ENCODE measurements at places on chromosomes 1 and 21.

DNA sequence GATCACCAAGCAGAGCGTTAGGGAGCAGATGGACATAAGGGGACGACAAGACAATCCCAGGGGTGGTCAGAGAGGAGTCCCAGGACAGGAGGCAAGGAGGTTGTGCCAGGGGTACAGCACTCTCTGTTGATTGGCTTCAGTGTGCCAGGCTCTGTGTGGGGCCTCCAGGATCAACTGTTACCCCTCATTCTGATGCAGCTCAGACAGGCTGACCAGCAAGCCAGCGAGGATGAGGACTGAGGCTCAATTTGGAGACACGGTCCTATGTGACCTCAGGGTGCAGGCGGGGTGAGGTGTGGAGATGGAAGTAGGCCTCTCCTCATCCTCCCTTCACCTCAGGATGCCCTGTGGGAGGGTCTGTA, 4.0 kb downstream of the HYI start:
- no peak for DNase-seq

DNA sequence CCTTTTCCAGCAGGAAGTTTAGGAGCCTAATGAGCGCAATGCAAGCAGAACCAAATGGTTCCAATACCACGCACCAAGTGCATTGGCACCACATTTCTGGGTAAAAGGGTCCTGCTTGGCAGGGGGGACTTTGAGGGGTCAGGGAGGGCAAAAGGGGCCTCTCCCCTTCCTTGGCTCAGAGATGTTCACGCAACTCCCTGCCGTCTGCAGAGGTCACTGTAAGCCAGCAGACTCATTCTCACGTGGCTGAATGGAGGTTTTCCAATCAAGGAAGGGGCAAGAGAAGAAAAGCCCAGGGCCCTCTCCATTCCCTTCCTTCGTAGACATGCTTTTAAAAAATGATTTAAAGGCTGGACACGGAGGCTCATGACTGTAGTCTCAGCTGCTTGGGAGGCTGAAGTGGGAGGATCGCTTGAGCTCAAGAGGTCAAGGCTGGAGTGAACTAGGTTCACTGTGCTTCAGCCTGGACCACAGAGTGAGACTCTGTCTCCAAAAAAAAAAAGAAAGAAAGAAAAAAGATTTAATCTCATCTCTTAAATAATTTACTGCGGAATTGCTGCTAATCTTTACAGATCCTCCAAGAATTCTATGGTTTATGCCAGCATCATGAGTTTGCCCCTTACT, 80.3 kb downstream of the RUNX3 start:
- no peak for DNase-seq

DNA sequence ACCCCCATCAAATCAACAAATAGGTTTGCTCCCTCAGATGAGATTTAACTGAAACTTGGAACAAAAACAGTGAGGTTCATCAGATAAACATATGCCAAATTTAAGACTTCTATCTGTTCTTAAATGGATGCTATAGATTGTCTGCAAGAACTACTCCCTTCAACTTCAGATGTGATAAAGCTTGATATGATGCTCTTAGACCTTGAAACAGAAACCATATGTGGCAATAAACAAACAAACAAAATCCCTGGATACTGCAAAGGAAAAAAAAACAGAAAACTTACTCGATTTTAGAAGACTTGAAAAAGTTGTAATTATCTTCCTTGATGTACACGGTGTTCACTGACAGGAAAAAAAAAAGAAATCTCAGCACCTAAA, 286.1 kb upstream of the USP25 start:
- no peak for DNase-seq

GRCh38 chr1:19534281-19534680, 48.9 kb upstream of the CAPZB start:
- no peak for DNase-seq

DNA sequence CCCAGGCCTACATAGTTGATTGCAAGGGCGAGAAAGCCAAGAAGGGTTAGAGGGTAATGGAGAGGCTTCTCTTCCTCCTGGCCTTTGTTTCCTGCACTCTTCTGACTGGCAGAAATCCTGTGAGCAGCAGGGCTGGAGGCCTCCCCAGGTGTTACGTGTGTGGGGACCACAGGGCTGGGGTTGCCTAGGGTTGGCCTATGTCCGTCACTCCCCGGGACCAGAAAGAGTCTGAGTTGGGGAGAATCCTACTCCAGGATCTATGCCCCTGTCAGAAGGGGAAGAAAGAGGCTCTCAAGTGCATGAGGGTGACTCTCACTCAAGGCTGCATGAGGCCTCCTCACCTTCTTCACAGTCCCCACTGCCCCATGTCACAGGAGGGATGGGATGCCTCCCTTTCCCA, 38.5 kb downstream of the IGFN1 start:
- DNase-seq = no peak

DNA sequence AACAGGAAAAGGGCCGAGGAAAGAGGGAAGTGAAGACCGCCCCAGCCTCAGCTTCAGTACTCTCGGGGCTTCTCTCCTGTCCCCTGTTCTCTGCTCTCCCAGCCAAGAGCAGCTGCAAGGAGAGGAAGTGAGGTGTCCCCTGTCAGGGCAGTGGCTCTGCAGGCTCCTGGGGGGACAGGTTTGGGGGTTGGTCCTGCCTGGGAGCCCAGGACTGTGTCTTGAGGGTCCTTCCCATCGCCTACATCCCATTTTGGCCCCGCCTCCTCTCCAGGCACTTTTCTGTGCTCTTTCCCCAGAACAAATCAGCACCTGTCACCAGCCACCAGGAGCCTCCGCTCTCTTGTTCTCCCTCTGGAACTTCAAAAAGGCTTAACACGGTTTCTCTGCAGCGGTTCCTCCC, 82.6 kb downstream of the VWA5B1 start:
- no peak for DNase-seq

GRCh38 chr1:161952607-161953172, 71.0 kb downstream of the OLFML2B start:
- DNase-seq = no peak

GRCh38 chr1:226882631-226883409, 12.4 kb downstream of the PSEN2 start:
- no peak for DNase-seq

DNA sequence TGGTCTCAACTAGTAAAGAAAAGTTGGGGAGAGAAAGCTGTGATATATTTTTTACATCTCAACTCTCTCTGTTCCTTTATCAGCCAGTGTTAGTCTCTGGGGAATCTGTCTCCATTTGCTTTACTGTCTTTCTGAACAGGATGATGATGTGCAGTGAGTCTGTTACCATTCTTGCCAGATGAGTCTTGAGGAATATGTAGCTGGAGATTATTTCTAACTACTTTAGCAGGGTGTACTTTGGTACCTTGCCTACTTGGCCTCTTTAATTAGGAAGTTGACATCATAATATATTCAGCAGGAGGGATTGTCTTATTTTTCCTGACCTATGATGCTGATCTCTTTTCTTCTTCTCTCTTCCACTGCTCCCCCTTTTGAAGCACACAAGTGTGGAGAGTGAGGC, 15.7 kb upstream of the HAX1 start:
- no peak for DNase-seq

GRCh38 chr1:24042315-24042714, 62.2 kb upstream of the SRSF10 start:
- DNase-seq = no peak

DNA sequence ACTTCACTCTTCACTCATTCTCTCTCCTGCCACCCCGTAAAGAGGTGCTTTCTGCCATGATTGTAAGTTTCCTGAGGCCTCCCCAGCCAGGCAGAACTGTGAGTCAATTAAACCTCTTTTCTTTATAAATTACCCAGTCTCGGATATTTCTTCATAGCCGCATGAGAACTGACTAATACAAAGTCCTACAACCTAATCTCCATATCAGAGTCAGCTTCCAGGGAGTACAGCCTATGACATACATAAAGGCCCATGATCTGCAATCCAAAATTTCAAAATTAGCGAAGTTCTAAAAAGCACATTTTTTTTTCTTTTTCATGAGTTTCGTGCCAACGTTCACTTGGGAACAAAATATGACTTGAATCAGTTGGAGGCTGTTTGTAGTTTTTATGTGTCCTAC, 256.9 kb upstream of the DUSP10 start:
- DNase-seq = no peak

DNA sequence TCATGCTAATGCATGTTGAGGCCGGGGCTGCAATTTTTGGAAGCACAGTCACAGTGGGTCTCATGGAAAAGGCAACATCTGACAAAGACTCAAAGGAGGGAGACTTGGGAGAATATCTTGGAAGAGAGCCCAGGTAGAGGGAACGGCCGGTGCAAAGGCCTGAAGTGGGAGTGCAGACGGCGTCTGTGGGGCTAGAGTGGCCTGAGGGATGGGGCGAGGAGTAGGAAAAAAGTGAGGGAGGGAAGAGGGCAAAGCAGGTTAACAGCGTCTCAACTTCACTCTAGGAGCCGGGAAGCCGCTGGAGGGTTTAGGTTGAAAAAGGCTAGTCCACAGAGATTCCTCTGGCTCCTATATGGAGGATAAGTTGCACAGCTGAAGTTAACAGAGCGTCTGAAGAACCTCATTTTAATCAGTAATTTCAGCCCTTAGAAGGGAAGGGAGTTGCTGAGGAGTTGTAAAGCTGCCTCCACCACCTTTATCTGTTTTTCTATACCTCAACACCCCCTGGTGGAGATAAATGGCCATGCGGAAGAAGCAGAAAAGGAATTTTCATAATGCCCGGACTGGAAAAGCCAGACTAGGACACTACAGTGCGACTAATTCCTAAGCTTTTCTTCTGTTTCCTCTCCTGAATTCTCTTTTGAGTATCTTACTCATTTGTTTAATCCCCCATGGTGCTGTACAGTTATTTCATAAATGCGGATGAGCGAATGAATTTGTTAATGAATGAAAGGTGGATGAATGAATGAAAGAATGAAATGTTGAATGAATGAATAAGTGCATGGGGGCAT, 78.7 kb upstream of the ZNF281 start:
- DNase-seq = peak; percentile 59

GRCh38 chr1:190226006-190226405, 251.7 kb downstream of the BRINP3 start:
- no peak for DNase-seq

- DNase-seq = no peak
Observed at GRCh38 chr1:154819628-154820590, 50.2 kb downstream of the KCNN3 start.

- DNase-seq = no peak
Observed at GRCh38 chr1:57789936-57790335, 366.1 kb upstream of the DAB1 start.

- no peak for DNase-seq
Observed at GRCh38 chr1:236400061-236400603, 6.0 kb downstream of the EDARADD start.

DNA sequence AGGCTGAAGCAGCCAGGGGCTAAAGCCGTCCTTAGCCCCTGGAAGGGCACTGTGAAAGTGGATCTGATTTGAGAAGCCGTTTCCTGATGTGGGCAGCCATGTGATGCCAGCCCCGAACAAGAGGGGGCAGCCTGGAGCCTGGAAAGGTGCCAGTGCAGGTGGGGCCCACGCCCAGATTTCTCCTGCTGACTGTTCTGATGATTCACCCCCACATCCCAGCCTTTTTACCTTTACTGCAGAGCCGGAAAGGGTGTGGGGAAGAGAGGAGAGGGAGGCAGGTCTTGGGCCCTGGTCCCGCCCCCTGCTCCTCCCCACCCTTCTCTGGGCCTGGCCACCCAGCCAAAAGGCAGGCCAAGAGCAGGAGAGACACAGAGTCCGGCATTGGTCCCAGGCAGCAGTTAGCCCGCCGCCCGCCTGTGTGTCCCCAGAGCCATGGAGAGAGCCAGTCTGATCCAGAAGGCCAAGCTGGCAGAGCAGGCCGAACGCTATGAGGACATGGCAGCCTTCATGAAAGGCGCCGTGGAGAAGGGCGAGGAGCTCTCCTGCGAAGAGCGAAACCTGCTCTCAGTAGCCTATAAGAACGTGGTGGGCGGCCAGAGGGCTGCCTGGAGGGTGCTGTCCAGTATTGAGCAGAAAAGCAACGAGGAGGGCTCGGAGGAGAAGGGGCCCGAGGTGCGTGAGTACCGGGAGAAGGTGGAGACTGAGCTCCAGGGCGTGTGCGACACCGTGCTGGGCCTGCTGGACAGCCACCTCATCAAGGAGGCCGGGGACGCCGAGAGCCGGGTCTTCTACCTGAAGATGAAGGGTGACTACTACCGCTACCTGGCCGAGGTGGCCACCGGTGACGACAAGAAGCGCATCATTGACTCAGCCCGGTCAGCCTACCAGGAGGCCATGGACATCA, at the start of gene SFN:
Gene SFN, plus strand, starts transcription at position 369 of the 904 bp plus-strand sequence. Its CDS starts 64 bp downstream, at position 433.
- DNase-seq = peak; percentile 96

- peak; percentile 4 for DNase-seq
Observed at GRCh38 chr1:5108740-5109139, 454.3 kb downstream of the AJAP1 start.

- DNase-seq = peak; percentile 87
Observed at GRCh38 chr1:52726265-52727113, at the start of gene ZYG11B. Gene ZYG11B, plus strand, starts transcription at chr1:52726453. Its CDS starts 201 bp downstream, at chr1:52726654.

GRCh38 chr1:104380003-104380402, 630.3 kb downstream of the AMY1C start:
- no peak for DNase-seq
